EL (cell line): ENCODE measurements at places on chromosomes 7 and 10.

DNA sequence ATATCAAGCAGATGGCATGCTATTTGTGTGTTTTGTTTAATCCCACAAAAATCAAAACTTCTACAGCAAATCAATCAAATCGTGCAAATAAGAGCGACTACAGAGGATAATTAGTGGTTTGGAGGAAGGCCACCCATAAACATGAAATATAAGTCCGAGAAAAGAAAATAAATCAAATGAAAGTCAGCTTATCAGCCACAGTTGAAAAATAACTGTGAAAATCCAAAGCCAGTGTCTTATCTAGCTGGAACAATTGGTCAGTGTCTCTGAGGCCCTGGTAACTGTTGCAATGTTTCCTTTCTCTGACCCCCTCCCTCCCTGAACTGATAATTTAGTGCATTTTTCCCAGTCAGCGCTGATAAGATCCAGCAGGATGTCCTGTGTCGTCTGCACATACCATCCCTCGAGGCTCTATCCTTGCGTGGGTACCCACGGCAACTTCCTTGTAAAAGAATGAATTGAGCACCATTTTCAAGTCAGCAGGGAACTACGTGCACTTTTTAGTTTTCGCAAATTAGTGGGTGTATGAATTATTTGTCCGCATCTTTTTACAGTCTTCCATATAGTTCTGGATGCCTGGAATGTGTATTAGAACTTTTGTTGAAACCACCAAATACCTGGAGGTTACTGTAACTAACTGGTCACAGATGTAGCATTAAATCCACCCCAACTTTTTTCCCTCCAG is 10.8 kb upstream of the JCAD start:
- no peak for DNase-seq

GRCh38 chr7:129438839-129439651 is 4.8 kb downstream of the STRIP2 start:
- peak; percentile 62 for DNase-seq

- no peak for DNase-seq
Observed at GRCh38 chr10:49614242-49615198, 683 bp downstream of the CHAT start.

DNA sequence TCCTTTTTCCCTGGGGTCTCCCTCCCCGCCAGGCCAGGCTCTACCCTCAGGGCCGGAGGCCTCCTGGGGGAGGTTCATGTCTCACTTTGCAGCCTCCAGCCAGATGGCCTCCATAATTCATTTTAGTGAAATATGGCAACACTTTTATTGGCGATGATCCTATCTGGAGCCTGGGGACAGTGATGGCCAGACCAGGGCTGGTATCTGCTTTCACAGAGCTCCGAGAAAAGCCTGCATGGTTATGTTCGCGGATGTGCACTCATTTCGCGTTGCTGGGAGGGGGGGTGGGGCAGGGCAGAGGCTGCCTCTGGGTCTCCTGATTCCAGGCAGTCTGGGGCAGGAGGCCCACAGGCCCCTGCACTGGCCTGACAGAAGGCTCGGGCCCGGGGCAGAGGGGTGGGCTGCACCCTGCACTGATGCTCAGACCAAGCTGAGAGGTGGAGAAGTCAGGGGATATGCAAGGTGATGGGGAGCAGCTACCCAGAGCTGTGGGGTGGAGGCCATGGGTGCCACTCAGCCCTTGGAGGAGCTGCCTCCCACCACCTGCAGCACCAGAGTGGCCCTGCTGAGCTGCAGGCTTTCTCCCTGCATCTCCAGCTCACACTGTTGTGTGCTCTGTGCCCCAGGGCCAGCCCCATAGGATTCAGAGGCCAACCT is 85.3 kb upstream of the RET start:
- no peak for DNase-seq

DNA sequence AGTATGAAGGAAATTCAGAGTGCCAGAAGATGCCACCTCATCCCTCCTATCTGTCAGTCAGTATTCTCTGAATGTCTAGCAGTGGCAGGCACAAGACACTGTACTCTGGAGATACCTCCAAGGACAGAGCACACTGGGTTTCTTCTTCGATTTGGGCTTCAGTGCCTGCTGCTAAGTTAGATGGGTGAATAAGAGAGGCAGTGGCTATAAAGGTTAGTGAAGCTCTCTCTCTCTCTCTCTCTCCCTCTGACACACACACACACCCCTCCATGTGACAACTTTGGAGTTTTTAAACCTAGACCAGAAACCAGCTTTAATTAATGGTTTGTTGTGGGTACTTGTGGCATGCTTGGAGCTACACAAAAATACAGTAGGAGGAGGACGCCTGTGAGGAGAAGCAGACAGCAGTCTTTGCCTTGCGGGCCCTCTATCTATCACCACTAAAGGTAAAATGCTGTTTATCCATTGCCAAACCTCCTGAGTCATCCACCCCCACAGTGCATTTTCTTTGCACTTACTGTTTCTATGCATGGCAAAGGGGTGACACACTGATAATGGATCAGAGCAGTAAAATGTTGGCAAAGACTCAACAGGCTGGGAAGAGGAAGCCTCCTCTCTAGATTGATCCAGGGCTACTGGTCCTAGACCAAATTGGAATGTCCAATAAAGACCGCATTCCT is 102.5 kb downstream of the TRIL start:
- peak; percentile 99 for DNase-seq

- DNase-seq, result no peak
Observed at GRCh38 chr7:46079421-46079820, 158.3 kb upstream of the IGFBP3 start.

- DNase-seq, result peak; percentile 42
Observed at GRCh38 chr10:61262486-61263261, 190.5 kb downstream of the TMEM26 start.

DNA sequence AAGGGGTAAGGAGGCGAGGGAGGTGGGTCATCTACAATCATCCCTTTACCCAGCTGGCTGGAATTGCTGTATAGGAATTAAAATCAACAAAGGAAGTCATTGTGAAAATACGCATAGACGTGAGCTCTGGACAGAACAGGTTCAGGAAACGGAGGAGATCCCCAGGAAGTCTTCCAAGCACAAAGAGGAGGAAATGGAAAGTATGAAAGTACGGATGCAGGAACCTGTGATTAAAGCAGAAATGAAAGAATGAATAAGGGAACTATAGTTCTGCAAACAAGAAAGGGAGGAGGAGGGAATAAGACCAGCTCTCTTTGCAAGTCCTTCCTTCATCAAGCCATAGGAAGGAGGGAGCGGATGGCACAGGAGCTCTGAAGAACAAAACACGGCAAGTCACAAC is 61.8 kb downstream of the PYROXD2 start:
- no peak for DNase-seq

GRCh38 chr10:76393875-76394706 is 962.7 kb downstream of the LRMDA start:
- no peak for DNase-seq

GRCh38 chr10:3766046-3766756 is 18.8 kb downstream of the KLF6 start:
- no peak for DNase-seq

DNA sequence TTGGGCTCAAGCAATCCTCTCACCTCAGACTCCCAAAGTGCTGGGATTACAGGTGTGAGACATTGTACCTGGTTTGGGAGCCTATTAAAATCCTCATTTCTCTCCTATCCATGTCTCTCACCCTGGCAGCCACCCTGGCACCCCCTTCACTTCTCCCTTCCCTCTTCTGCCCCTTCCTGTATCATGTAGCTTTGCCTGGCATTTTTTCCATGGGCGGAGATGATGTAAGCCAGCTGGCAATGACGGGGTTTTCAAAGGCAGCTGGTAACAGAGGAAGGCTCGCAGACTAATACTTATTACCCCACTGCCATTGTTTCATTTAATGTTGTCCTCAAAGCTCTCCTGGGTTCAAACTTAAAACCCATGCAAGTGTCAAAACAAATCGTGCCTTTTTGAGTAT is 61.9 kb downstream of the RGS10 start:
- DNase-seq, result no peak

DNA sequence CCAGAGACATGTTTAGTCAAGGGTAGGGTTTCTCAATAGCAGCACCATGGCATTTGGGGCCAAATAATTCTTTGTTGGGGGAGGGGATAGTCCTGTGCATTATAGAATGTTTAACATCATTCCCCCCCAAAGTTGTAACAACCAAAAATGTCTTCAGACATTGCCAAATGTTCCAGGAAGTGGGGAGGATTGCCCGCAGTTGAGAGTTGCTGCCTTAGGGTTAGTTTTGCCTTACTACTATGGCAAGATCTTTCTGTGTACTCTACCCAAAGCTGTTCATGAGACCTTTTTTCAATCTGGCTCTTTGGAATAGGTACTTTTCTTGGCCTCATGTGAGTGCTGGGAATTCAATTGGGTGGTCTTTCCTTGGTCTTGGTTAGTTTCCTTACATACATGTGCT is 34.1 kb downstream of the SAMD8 start:
- no peak for DNase-seq

GRCh38 chr7:42915356-42915755 is 3.5 kb upstream of the C7orf25 start:
- peak; percentile 19 for DNase-seq

DNA sequence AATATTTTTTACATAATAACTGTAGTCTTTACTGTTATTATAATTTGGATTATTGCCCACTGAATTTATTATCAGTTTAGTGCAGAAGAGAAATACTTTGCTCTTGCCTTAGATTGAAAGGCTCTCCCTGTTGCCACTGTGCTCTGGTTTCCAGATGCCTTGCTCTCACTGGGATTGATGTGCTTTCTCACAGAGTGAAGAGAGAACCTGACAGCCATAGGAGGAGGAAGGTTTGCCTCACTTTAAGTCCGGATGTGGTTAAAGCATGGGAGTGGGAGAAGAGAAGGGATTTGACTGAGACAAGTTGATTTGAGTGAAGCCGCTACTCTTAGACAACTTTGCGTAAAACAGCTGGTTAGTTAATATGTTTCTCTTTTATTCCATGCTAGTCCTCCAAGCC is 68.2 kb upstream of the RPA3 start:
- DNase-seq, result no peak

DNA sequence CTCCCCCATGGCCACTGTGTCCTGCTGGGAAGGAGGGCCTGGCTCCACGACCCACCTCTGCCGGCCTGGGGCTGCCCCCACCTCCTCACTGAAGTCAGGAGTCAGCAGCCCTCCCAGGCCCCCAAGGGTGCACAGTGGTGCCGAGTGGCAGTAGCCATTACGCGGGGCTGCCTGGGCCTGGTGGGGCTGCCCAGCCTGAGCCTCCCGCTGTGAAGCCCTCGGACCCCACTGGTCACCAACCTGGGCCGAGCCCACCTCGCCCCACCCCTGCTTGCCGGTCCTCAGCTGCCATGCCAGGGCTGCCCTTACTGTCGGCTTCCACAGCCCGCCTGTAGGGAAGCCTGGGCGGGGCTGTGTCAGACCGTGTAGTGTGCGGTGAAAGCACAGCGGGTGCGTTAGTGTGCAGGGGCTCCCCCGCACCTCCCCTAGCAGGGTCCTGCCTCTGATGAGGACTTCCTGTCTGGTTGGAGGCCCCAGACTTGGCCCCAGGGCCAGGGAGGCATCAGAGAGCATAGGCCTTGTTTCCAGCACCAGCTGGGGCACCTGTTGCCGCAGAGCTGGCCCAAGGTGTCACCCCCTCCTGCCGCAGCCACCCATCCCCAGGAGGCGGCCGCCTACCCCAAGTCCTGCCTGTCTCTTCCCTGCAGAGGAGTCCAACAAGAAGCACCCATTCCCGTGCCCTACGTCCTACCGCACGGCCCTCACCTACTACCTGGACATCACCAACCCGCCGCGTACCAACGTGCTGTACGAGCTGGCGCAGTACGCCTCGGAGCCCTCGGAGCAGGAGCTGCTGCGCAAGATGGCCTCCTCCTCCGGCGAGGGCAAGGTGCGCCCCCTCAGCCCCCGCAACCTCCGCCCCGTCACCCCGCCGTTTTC is 10.0 kb downstream of the TMEM120A start:
- no peak for DNase-seq

GRCh38 chr10:101570428-101571270 is 17.4 kb downstream of the POLL start:
- no peak for DNase-seq

- DNase-seq, result peak; percentile 63
Observed at GRCh38 chr7:47968847-47969774, 10.3 kb downstream of the HUS1 start.

GRCh38 chr7:47465191-47465590 is 116.7 kb downstream of the TNS3 start:
- no peak for DNase-seq

DNA sequence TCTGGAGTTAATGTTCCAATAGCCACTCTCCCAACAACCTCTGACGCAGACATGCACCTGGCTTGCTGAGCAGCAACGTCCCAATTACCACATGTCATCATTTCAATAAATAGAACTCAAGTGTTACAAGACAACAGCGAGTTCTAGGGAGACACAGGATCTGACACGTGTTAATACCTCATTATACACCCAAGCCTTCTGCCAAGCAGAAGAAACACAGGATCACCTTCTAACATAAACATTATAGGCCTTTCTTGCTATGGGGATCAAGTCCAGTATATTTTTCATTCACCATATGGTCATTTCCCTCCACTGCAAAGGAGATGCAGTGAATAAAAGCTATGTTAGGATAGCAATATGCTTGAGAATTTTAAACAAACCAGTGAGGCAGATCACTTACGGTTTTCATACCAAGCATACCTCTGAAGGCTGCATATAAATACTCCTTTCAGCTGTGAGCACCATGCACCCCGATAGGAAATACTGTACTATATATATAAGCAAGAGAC is 74.2 kb downstream of the JAZF1 start:
- peak; percentile 39 for DNase-seq

DNA sequence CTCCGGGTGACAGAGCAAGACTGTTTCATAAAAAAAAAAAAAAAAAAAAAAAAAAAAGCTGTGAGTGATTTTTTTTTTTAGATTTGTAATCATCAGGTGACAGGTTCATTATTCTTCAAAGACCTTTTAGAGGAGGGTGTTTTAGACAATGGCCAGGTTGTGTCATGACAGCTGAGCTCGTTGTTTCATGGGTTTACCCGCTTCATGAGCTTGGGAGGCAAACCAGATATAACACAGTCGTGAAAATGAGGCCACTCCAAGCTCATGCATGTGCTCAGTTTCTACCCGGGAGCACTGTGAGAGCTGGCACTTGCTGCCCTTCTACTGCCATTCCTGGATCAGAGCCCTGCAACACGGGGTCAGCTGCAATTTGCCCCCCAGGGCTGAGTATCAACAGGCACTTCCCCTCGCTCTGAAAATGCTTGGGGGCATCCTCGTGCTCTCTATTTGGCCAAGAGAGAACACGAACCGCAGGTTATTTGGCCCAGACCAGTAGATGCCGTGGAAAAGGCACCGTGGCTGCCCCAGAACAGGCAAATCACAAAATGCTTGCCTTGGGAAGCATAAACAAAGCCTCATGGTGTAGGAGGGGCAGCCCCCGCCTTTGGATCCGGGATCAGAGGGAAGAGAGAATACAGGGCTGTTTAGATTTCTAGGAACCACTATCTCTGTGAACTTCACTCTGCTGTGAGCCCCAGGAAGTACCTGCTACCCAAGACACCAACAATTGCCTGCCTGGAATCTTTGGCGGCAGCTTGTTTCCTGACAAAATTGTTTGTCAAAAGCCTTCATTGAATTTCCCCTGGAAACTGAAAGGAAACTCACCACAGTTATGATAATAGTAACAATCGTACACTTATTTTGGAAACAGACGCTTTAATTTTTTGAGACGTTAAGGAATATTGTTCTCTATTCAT is 371.0 kb downstream of the FRMD4A start:
- no peak for DNase-seq

GRCh38 chr7:102273749-102274712 is 12.6 kb upstream of the SH2B2 start:
- no peak for DNase-seq
